ENCODE measurements at places on chromosomes 5 and 9.
A peak's percentile ranks its signal among the peaks of the same experiment; 100 is the strongest.

- DNase-seq: no peak
Observed at GRCh38 chr5:35822511-35822910, 34.2 kb upstream of the IL7R start.

- no peak for DNase-seq
Observed at GRCh38 chr5:95808013-95808685, 14.4 kb downstream of the GLRX start.

DNA sequence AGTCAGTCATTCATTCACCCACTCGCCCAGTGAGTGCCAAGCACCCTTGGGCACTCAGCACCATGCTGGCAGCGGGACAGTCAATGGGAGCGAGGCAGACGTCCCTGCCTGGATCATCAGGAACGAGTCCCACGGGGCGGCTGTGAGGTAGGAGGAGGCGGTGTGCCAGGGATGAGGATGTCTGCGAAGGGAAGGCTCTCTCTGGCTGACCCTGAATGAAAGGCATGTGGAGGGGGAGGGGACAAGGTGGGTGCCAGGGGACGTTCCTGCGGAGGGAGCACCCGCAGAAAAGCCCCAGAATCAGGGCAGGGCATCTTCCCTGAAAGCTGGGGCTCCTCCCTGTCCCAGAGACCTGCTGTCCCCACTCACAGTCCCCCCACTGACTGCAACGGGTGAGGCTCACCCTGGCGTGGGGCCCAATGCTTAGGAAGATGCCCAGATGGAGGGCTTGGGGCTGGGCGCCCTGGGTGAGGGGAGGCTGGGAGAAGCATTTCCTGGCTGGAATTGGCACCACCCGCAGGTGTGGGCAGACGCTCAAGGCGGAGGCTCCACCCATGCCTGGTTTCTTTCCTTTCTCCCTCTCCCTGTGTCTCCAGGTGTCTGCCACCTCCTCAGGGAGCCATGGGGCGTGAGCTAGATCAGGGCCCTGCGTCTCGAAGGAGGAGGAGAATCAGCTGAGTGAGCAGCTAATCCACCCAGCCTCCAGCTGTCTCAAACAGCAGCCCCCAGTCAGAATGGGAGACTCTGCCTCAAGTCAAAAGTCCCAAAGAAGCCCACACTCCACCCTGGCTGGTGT, 179.0 kb upstream of the PPP1R26 start:
- DNase-seq: no peak

- DNase-seq: no peak
Observed at GRCh38 chr9:98708103-98708932, 417 bp downstream of the GABBR2 start.

GRCh38 chr5:73781107-73781768, 155.2 kb downstream of the ARHGEF28 start:
- DNase-seq: no peak

GRCh38 chr9:130219661-130220096, 45.9 kb upstream of the HMCN2 start:
- DNase-seq: no peak

DNA sequence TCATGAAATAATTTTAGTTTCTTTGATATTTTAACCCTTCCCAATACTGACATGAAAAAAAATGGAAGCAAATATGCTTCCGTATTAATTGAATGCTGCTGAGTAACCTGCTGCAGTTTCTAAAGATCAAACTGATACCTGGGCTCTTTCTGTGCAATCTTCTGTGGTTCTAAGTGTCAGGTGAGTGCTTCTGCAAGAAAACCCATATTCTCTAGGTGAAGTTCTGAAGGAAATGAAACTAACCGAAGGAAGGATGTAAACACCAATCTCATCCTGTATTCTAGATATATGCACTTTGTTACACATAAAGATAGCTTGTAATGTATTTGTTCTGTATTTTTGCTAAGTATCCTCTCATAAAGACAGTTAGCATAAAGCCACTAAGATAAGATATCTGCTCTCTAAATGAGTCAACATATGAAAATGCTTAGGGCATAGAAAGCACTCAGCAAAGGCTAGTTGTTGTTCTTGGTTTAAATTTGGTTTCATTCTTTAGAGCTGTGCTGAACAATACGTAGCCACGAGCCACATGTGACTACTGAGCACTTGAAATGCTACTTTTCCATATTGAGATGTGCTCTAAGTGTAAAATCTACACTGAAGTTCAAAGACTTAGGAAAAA, 52.0 kb downstream of the ITGA2 start:
- DNase-seq: peak; percentile 58

All from HFFc6 (cell line).